Activated CD4-positive, alpha-beta T cell treated with anti-CD3 and anti-CD28 coated beads, Interleukin-2, amount 10 ng/mL, durations not matched to agents 24 days and 14 days (primary cell): ENCODE measurements at places on chromosomes 3 and 15.

GRCh38 chr3:140007911-140008869 lies 73.2 kb downstream of the CLSTN2 start:
- no peak for DNase-seq
- no peaks in the 10 kb centered on the region for H3K4me1 ChIP-seq
- H3K36me3 ChIP-seq, result no peaks in the 10 kb centered on the region
- no peak overlapping the region for H3K27ac ChIP-seq

DNA sequence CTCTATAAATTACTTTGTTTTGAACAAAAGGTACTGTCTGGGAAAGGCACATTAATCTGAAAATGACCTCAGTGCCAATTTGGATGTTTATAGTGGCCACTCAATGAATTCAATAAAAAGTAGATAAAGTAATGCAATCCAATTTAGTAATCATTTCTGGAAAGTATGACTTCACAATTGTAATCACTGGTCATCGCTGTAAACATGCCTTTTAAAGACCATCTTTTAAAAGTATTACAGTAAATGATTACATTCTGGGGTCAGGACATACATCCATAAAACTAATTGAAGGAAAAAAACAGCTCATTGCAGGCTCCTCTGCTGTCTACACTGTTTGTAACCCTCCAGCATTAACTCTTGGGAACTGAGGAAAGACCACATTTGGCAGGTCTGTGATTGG lies 43.2 kb downstream of the HRH1 start:
- no peak overlapping the region for H3K27ac ChIP-seq
- no peak for DNase-seq
- no peak overlapping the region for H3K4me3 ChIP-seq
- H3K4me1 ChIP-seq, result peaks cover 14% of the 10 kb centered on the region
- H3K27me3 ChIP-seq, result peaks cover 1% of the 10 kb centered on the region
- no peaks in the 10 kb centered on the region for H3K36me3 ChIP-seq

- no peak within 1 kb of the TSS for H3K27ac ChIP-seq
- no peak for DNase-seq
- H3K4me1 ChIP-seq, result peaks cover 2% of the 10 kb centered on the region
- H3K4me3 ChIP-seq, result no peak within 1 kb of the TSS
- H3K27me3 ChIP-seq, result peaks cover 44% of the 10 kb centered on the region
Measured at GRCh38 chr15:76011627-76012551, at the start of gene NRG4. NRG4 (minus strand) TSS chr15:76012424; CDS start chr15:76011230, 1,194 bp downstream.

- peak overlapping the region; percentile 8 for H3K4me3 ChIP-seq
- H3K36me3 ChIP-seq, result peaks cover 76% of the 10 kb centered on the region
- DNase-seq, result no peak
- H3K4me1 ChIP-seq, result peaks cover 45% of the 10 kb centered on the region
Measured at GRCh38 chr3:122555275-122556071, 8.6 kb downstream of the PARP9 start.

DNA sequence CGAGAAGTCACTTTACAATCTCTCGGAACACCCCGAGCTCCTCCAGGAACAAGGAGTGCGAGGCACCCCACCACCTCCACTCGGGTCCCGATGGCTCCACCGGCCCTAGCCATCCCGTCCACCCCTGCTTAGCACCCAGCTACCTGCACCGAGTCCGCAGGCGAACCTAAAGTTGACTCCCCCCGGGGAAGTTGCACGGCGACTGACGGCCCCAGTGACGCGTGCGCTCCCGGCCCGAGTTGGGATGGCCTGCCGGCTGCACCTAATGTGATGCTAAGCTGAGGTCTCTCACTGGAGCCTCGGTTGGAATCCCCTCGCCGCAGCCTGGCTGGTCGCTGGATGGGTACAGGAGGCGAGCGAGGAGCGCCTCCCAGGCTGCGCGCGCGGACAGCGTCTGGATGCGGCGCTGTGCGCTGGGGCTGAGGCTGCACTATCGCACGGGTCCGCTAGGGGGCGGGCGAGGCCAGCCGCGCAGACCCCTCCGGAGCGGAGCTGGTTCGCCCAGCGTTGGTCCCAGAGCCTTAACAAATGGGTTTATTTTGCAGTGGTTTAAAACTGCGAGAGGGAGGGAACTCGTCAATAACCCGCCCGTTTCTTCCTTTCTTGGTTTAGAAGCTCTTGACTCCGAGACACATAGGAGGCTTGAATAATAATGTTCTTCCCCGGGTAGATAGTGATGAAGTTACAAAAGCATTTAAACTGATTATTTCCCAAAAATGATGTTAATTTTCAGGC lies at the start of gene OXTR:
OXTR (minus strand) TSS at position 526 of the 735 bp plus-strand sequence. CDS start 1,426 bp downstream, outside the sequence.
- H3K4me1 ChIP-seq, result peaks cover 10% of the 10 kb centered on the region
- H3K36me3 ChIP-seq, result no peaks in the 10 kb centered on the region
- DNase-seq, result peak; percentile 89
- peaks cover 39% of the 10 kb centered on the region for H3K27me3 ChIP-seq
- no peak within 1 kb of the TSS for H3K27ac ChIP-seq

- H3K27me3 ChIP-seq, result no peaks in the 10 kb centered on the region
- no peak overlapping the region for H3K4me3 ChIP-seq
- peaks cover 7% of the 10 kb centered on the region for H3K4me1 ChIP-seq
Measured at GRCh38 chr3:59813148-59813538, 763.3 kb upstream of the CFAP20DC start.

GRCh38 chr15:73637527-73637926 lies 4.3 kb upstream of the NPTN start:
- H3K4me3 ChIP-seq, result no peak overlapping the region
- H3K4me1 ChIP-seq, result peaks cover 13% of the 10 kb centered on the region
- H3K27ac ChIP-seq, result no peak overlapping the region
- no peak for DNase-seq

- DNase-seq, result peak; percentile 59
- peak overlapping the region; percentile 19 for H3K27ac ChIP-seq
- H3K4me1 ChIP-seq, result peaks cover 31% of the 10 kb centered on the region
- peak overlapping the region; percentile 89 for H3K4me3 ChIP-seq
- H3K27me3 ChIP-seq, result peaks cover 80% of the 10 kb centered on the region
Measured at GRCh38 chr3:186110975-186111974, 2.4 kb upstream of the ETV5 start.

DNA sequence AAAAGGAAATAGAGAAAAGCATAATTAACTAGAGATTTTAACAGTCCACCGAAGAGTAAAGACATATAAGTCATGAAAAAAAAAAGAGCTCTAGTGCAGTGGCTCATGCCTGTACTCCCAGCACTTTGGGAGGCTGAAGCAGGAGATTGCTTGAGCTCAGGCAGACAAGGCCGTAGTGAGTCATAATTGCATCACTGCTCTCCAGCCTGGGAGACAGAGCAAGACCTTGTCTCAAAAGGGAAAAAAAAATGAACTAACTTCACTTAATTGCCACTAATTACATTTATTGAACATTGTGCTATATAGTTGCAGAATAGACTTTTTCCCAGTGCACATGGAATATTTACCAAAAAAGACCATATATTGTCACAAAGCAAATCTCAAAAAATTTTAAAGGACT lies 221.8 kb downstream of the CBLB start:
- DNase-seq, result no peak
- H3K4me1 ChIP-seq, result no peaks in the 10 kb centered on the region
- no peak overlapping the region for H3K4me3 ChIP-seq
- no peaks in the 10 kb centered on the region for H3K36me3 ChIP-seq

- no peak overlapping the region for H3K4me3 ChIP-seq
- H3K4me1 ChIP-seq, result no peaks in the 10 kb centered on the region
- no peak for DNase-seq
- H3K36me3 ChIP-seq, result no peaks in the 10 kb centered on the region
Measured at GRCh38 chr3:97070302-97070701, 255.9 kb downstream of the EPHA6 start.

- no peaks in the 10 kb centered on the region for H3K27me3 ChIP-seq
- DNase-seq, result no peak
- no peaks in the 10 kb centered on the region for H3K36me3 ChIP-seq
- H3K4me3 ChIP-seq, result no peak overlapping the region
Measured at GRCh38 chr15:51536965-51537574, 85.5 kb downstream of the DMXL2 start.

DNA sequence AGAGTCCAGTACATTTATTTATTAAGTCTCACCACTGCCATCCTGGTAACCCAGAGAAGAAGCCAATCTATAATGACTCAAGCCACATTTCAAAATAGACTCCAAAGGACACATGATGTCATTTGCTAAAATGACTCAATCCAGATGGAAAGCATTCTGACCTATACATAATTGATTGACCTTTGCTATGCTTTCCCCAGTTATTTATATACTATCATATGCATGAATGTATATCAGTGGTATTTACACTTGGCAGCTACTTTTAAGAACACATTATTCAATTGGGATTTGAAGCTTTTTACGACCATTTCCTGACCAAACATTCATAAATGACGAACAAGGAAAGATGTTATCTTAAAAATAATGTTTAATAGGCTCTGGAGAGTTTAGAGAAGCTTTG lies 297.2 kb downstream of the FHIT start:
- DNase-seq, result no peak
- no peaks in the 10 kb centered on the region for H3K27me3 ChIP-seq
- H3K27ac ChIP-seq, result no peak overlapping the region
- H3K4me3 ChIP-seq, result no peak overlapping the region
- no peaks in the 10 kb centered on the region for H3K4me1 ChIP-seq

DNA sequence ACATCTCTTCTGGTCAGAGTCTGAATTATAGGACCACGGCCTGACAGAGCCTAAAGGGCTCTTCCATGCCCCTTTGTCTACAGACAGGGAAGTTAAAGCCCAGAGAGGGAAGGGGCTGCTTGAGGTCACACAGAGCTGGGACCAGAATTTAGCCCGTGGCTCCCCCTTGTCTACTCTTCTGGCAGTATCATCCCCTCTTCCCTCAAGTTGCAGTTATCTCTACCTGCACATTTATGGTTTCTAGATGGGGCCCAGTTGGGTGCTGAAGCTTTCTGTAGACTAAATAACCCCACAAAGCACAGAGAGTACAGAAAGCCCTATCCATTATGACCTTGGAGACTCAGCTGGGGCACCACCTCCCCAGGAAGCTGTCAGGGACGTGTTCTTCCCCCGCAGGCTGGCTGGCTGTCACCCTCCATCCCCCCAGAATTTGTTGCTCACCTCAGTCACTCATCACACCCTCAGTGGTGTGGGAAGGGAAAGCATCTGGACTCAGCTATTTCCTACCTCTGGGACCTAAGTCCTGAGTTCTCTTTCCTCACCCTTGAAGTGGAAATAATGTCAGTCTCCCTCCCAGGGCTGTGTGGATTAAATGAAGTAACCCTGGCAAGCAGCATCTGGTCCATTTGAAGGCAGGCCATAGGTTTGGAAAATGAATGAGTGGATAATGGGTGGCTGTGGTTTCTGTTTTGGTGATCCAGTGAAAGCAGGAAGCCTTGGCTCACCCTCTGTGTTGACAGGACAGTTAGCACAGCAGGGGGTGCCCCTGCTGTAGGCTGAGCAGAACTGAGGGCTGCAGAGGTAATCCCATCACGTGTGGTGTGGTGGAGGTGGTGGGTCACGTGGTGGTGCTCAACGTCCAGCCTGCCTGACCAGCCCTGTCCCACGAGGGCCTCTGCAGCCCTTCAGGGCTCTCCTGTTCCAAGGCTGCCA lies 16.3 kb downstream of the ACOX2 start:
- H3K4me1 ChIP-seq, result no peaks in the 10 kb centered on the region
- H3K4me3 ChIP-seq, result no peak overlapping the region
- H3K27ac ChIP-seq, result no peak overlapping the region
- no peaks in the 10 kb centered on the region for H3K36me3 ChIP-seq
- H3K27me3 ChIP-seq, result peaks cover 3% of the 10 kb centered on the region

- no peaks in the 10 kb centered on the region for H3K4me1 ChIP-seq
- DNase-seq, result no peak
- H3K36me3 ChIP-seq, result no peaks in the 10 kb centered on the region
Measured at GRCh38 chr3:139238281-139239030, 105.4 kb upstream of the MRPS22 start.

- H3K4me3 ChIP-seq, result no peak overlapping the region
- H3K27me3 ChIP-seq, result peaks cover 1% of the 10 kb centered on the region
- no peaks in the 10 kb centered on the region for H3K36me3 ChIP-seq
- DNase-seq, result no peak
- no peak overlapping the region for H3K27ac ChIP-seq
- H3K4me1 ChIP-seq, result no peaks in the 10 kb centered on the region
Measured at GRCh38 chr3:115380883-115381572, 233.9 kb upstream of the ZBTB20 start.

DNA sequence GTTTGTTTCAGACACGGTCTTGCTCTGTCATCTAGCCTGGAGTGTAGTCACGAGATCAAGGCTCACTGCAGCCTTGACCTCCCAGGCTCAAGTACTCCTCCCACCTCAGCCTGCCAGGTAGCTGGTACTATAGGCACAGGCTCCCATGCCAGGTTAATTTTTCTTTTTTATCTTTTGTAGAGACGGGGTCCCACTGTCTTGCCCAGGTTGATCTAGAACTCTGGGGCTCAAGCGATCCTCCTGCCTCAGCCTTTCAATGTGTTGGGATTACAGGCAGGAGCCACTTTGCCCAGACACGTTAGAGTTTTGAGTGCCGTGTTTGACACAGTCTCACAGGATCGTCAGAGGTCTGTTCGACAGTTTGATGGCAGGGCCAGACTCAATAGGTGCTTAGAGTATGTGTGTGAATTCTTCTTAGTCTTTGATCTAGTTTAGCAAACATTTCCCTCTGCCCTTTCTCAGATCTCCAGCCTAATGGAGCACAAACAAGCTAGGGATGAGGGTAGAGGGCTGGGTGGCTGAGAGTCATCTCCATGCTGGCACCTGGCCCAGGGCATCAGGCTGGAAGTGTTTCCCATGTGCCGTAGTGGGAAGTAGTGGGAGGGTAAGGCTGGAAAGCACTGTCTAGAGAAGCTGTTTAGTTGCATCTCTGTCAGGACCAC lies 66.1 kb upstream of the DLG1 start:
- DNase-seq, result no peak
- no peaks in the 10 kb centered on the region for H3K4me1 ChIP-seq
- peaks cover 2% of the 10 kb centered on the region for H3K36me3 ChIP-seq

DNA sequence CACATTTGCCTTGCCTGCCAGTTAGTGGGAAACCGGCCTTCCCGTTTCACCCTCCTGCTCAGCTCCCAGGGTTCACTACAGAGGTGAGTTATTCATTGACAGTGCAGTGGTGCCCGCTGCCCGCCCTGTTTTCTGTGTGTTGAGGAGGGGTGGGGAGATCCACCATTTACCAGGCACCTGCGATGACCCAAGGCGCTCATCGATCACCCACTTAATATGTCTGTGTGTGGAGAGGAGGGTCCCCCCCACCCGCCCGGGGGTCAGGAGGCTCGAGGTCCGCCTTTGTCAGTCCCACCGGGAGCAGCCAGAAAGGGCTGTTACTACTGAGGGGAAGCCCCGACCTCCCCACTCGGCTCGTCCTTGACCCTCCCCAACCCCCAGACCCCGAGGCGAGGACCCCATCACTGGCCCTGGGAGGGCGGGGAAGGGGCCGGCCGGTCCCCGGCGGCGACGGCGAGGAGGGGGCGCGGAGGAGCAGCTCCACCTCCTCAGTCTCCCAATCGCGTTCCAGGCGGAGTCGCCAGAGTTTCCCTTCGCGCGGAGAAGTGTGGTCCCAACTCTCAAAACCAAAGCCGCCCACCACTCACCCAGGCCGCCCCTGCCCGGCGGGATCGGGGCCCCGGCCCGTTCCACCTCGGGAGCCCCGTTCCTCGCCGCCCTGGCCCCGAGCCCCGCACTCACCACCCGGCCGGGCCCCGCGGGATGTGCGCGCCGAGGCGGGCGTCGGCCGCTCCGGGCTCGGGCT lies 1.1 kb downstream of the PLXNB1 start:
- no peak overlapping the region for H3K27ac ChIP-seq
- peaks cover 19% of the 10 kb centered on the region for H3K4me1 ChIP-seq
- H3K36me3 ChIP-seq, result peaks cover 11% of the 10 kb centered on the region
- DNase-seq, result no peak
- H3K4me3 ChIP-seq, result peak overlapping the region; percentile 58

GRCh38 chr3:50195501-50196252 lies 4.3 kb downstream of the GNAT1 start:
- no peaks in the 10 kb centered on the region for H3K36me3 ChIP-seq
- peaks cover 5% of the 10 kb centered on the region for H3K4me1 ChIP-seq
- no peak overlapping the region for H3K4me3 ChIP-seq
- H3K27ac ChIP-seq, result no peak overlapping the region
